ENCODE measurements at places on chromosomes 2 and 18. TPM values are rescaled to one million over a fixed set of nuclear protein-coding genes. Genes with fewer than 3 reads are reported as not detected.

The TXNDC2 gene
- total RNA-seq = not detected

The MRPL44 gene
- 42.6 TPM for total RNA-seq

The TMEM178A gene
- not detected for total RNA-seq

The CXCR4 gene
- 106 TPM for total RNA-seq

DNA sequence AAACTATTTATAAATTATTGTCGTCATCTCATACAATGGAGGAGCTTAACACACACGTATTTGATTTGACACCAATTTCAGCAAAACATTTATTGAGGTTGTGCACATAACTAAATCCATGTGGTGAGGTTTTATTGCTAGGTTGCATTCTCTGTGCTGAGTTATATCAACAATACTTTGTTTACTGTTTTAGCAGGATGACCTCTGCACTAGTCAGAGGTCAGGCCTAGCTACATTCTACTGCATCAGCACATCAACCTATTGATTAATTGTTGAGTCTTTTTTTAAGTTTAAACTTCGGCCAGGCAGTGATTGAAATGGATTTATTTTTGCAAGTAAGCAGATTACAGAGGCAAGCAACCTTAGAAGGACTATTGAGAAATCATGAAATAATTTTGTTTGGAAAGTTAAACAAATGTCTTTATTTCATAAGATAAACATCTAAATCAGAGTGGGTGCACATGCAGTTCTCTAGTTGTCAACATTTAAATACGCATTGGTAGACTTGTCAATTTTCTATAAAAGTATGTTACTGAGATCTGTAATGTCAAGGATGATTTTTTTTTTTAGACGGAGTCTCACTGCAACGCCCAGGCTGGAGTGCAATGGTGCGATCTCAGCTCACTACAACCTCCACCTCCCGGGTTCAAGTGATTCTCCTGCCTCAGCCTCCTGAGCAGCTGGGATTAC is 75.2 kb upstream of the CD28 start:
- no peak for DNase-seq

- no peak for DNase-seq
Measured at GRCh38 chr2:69789772-69790600, 39.5 kb upstream of the GMCL1 start.

DNA sequence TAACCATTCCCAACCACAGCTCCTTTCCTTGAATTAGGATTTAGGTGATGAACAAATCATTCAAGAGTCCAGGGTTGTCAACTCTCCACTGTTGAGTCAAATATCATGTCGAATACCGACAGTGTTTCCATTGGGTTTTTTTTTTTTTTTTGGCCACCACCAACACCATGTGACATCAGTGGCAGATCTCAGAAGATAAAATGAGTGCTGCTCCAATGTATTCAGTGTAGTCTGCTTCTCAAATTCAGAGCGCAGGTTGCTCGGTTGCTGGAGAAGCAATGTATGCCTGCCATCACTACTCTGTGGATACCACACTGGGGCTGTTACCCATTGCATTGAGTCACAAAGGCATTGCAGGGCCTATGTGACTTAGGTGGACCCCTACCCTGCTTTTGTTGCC is 10.8 kb upstream of the ATL2 start:
- no peak for DNase-seq

DNA sequence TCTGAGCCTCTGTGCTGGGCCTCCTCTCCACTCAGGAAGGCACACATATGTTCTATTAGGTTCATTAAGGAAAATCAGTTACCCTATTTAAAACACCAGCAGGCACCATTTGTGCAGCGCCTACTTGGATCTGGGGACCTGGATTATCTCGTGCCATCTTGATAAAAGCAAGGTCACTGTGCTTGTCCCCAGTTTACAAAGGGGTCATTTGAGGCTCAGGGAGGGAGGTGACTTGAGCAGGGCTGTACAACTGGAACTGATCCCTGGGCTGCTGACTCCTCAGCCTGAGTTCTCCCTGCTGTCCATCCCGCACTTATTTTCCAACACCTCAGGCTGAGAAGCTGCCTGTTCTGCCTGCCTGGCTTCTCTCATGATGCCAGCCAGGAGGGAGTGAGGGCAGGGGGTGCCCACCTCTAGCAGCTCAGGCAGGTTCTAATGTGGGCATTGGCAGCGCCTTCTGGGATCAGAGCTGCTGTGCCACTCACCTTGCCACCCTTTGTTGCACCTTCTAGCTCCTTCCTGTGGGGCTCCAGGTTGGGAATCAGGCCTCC is 120.3 kb downstream of the GLI2 start:
- no peak for DNase-seq

- DNase-seq = no peak
Measured at GRCh38 chr2:226644399-226644865, 155.2 kb downstream of the IRS1 start.

GRCh38 chr2:165293440-165294420 is 54.5 kb downstream of the SCN2A start:
- DNase-seq = peak; percentile 66

DNA sequence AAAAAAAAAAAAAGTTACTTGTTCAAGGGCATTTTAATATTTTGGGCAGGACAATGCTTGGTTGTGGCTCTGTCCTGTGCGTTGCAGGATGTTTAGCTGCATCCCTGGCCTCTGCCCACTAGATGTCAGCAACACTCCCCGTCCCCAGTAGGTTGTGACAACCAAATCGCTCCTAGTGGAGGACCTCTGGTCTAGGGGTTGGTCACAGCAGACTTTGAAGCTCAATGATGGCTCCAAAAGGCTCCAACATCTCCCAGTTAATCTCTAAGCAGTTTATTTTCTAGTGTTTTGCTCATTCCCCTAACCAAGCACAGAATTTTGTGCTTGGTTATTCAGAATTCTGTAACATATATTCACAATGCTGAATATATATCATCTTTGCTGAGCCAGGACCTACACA is 67.0 kb downstream of the CHRNA1 start:
- DNase-seq = peak; percentile 57

GRCh38 chr2:105114551-105114950 is 76.7 kb downstream of the MRPS9 start:
- no peak for DNase-seq

GRCh38 chr2:53913721-53914120 is 54.0 kb upstream of the GPR75 start:
- no peak for DNase-seq

GRCh38 chr2:230644356-230644935 is 68.2 kb upstream of the CAB39 start:
- DNase-seq = no peak
